HT-29 (cell line): ENCODE measurements at places on chromosomes 16 and 17. TPM values are rescaled to one million over a fixed set of nuclear protein-coding genes. Genes with fewer than 3 reads are reported as not detected.
A peak's percentile ranks its signal among the peaks of the same experiment; 100 is the strongest.

DNA sequence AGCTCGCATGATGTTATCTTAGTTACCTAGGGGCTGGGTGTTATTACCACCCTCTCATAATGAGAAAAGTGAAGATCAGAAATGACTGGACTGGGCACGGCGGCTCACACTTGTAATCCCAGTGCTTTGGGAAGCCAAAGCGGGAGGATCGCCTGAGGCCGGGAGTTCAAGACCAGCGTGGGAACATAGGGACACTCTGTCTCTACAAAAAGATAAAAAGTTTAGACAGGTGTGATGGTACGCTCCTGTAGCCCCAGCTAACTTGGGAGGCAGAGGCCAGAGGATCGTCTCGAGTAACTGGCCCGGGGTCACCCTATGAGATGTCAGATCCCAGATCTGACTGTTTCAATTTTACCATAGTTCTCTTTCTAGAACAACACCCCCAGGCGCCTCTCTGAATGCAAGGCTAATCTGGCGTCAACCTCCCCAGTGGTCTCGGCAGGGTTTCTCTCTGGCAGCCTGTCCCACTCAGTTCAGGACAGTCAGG is 1.9 kb upstream of the CCDC102A start:
- no peak for DNase-seq

GRCh38 chr16:9885467-9885866 is 296.8 kb downstream of the GRIN2A start:
- DNase-seq: no peak

The VEZF1 gene
- total RNA-seq: 39.5 and 47.5 TPM in 2 replicates

GRCh38 chr17:50359998-50360461 is 13.0 kb downstream of the MRPL27 start:
- no peak for DNase-seq

GRCh38 chr16:51166091-51166490 is 15.0 kb upstream of the SALL1 start:
- DNase-seq: no peak

GRCh38 chr16:55017321-55017720 is 86.7 kb downstream of the IRX5 start:
- no peak for DNase-seq

DNA sequence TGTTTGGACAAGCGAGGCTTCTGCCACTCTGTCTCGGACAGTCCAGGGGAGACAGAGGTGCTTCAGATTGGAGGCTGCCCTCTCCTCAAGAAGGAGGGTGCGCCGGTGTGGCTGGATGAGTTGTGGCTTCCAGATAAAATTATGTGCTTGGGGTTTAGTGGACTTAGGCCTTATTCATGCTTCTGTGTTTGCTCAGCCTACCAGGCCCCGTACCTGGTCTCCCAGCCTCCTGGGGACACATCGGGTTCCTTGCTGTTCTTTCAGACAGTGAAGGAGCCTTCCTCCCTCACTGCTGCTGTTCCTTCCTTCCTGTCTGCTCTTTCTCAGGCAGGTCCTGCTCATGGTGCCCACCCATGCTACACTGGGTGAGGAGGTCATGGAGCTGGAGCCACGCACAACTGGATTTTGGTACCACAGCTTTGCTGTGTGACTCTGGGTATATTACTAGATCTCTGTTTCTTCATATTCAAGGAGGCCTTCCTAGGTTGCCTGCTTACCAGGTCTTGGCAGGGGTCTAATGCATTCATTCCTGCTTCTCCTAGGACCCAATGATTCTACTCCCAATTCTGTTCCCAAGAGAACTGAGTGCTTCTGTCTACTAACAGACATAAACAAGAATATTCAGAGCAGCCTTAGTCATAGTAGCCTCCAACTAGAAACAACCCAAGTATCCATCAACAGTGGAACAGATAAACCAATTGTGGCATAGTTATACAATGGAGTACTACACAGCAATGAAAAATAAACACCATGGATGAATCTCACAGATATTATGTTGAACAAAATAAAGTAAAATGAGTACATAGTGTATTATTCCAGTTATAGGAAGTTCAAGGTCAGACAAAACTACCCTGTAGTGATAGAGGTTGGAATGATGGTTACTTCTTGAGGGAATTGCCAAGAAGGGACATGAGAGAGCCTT is 121.7 kb downstream of the CMIP start:
- DNase-seq: no peak

DNA sequence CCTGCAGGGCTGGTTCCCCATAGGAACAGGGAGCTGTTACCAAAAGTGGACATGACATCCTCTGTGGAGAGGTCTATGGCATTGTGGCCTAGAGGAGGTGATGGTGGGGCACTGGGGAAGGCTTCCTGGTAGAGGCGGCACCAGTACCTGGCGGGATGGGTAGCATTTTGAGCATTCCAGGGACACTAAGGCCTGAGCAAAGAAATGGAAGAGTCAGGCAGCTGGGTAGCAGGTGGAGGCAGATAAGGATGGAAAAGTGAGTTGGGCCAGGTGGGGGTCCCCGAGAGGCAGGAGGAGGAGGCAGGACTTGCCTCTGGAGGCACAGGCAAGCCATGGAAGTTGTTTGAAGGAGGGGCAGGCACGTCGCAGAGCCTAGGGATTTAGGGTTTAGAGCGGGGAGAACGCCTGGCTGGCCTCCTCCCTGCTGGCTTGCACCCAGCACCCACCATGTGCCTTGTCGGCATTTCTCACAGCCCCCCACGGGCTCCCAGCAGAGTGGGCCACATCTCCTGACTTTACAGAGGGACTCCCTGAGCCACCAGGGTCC is 5.1 kb upstream of the ADCY7 start:
- no peak for DNase-seq

The ZNF629 gene
- 19.8 and 21.3 TPM in 2 replicates for total RNA-seq

The FAM171A2 gene
- total RNA-seq: 2.1 and 3.0 TPM in 2 replicates

- DNase-seq: no peak
Observed at GRCh38 chr17:66538776-66539175, 236.4 kb downstream of the PRKCA start.

GRCh38 chr16:31871510-31871909 is 2.1 kb upstream of the ZNF267 start:
- DNase-seq: no peak

The CRISPLD2 gene
- 0.74 and 0.78 TPM in 2 replicates for total RNA-seq

DNA sequence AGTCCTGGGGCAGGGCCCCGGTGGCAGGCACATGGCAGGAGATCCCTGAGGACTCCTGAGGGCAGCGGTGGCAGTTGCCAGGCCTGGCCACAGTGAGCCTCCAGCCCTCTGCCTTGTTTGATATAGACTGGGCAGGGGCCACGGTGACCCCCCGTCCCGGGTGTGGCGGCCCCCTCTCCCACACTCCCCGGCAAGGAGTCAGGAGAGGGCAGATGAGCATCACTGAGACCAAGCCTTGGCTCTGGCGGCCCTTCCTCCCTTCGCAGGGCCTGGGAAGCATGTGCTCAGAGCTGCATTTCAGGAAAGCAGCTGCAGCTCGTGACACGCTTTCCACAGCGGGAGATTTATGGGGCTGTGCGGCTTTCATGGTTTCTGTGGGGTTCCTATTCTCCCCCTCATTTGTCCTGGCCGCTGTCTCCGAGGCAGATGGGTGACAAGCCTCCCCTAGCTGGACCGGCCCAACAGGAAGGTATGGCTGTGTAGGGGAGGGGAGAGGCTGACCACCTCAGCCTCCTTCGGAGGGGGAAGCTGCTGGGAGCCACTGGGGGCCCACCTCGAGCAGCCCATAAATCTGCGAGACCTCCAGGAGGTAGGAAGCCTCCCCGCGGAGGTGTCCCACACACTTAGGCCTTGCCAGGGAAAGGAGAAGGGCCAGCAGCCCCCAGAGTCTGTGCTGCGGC is 211.4 kb downstream of the NTN1 start:
- no peak for DNase-seq

DNA sequence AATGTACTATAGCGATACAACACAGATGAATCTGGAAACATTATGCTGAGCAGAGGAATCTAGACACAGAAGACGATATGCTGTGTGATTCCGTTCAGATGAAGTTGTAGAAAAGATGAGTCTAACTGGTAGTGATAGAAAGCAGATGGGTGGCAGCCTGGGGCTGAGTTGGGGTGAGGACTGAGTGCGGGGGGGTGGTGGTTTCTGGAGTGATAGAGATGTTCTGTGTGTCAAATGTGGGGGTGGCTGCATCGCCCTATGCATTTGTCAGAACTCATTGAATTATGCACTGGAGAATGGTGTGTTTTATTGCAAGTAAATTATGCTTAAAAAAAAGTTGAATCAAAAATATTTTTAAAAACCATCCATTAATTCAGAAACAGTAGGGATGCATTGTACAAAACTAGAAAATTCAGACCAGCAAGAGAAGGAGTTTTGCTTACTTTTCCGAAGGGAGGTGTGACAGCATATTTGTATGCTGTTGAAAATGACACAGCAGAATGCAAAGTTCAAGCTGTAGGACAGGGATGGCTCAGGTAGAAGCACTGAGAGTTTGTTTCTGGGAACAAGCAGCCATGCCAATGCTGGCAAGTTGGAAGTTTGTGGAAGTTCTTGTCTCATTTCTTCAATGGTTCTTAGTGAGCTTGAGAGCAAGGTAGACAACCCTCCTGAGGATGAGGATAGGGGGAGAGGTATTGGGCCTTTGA is 13.0 kb upstream of the DRG2 start:
- no peak for DNase-seq

DNA sequence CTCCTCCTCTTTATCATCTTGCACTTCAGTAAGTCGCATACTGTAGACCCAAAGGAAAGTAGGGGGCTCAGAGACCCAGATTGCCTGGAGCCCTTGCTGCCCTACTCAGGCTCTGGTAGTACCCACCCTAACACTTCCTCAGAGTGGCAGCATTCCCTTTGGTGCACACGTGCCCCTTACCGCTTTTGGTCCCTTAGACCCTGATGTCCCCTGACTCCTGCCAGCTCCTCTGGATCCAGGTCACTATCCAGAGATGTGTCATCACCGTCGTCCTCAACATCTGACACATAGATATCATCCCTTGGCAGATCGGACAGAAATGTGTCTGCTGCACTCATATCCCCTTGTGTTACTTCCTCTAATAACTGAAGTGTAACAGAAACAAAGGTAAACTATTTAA is 5.4 kb upstream of the PSMC5 start:
- DNase-seq: no peak

- no peak for DNase-seq
Observed at GRCh38 chr16:85665929-85666328, 22.8 kb downstream of the GINS2 start.

The CTRB1 gene
- not detected in 2 replicates for total RNA-seq

DNA sequence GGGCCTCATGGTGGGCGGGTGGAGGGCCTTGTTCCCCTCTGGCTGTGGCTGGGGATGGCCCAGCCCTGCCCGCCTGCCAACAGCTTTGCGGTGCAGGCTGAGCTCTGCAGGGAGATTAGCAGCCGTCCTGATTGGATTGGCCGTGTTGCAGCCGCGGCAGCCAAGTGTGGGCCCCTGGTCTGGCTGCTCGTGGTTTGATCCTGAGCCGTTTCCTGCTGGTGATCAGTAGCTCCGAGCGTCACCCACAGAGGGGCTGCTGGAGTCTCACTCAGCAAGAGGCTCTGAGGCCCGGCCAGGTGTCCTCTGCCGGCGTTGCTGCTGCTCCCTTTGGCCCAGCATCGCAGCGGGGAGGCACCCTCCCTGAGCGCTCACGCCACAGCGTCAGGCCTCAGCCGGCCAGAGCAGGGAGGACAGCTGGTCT is 32.5 kb downstream of the BAIAP2 start:
- no peak for DNase-seq

- peak; percentile 32 for DNase-seq
Observed at GRCh38 chr17:44356241-44356640, 7.4 kb downstream of the FAM171A2 start.

The KCNG4 gene
- not detected in 2 replicates for total RNA-seq

- DNase-seq: no peak
Observed at GRCh38 chr16:1832838-1833454, 5.9 kb downstream of the FAHD1 start.

The SLC5A10 gene
- not detected in 2 replicates for total RNA-seq

DNA sequence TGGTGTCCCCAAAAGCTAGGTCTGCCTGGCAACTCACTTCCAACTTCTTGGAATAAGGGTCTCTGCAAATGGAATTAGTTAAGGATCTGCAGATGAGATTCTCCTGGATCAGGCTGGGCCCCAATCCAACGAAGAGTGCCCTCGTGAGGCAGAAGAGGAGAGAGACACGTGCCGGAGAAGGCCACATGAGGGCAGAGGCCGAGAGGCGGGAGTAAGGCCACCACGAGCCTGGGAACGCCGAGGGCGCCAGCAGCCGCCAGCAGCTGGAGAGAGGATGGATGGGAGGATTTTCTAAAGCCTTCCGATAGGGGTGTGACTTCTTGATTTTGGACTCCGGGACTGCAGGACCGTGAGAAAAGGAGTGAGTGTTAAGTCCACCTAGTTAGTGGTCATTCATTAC is 76.3 kb downstream of the JPH3 start:
- no peak for DNase-seq

- no peak for DNase-seq
Observed at GRCh38 chr16:55145771-55146603, 178.0 kb upstream of the IRX6 start.

The TMEM204 gene
- total RNA-seq: 0.61 and 0.78 TPM in 2 replicates

The SDR42E2 gene
- total RNA-seq: 0.05 TPM in 1 of 2 replicates, not detected in the other

The CTF1 gene
- total RNA-seq: not detected in 2 replicates

The MMP25 gene
- 0.05 TPM in 1 of 2 replicates, not detected in the other for total RNA-seq

DNA sequence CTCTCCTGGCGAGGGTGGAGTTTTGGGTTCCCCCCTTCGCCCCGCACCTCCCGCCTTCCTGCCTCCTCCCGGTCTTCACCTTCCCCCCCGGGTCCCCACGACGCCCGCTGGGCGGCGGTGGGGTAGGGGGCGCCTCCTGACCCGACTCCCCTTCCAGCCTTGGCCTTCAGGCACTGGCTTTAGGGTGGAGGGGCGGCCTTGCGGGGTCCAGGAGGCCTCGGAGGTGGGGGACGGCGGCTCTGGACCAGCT is 2.4 kb downstream of the SLC16A3 start:
- DNase-seq: peak; percentile 59

DNA sequence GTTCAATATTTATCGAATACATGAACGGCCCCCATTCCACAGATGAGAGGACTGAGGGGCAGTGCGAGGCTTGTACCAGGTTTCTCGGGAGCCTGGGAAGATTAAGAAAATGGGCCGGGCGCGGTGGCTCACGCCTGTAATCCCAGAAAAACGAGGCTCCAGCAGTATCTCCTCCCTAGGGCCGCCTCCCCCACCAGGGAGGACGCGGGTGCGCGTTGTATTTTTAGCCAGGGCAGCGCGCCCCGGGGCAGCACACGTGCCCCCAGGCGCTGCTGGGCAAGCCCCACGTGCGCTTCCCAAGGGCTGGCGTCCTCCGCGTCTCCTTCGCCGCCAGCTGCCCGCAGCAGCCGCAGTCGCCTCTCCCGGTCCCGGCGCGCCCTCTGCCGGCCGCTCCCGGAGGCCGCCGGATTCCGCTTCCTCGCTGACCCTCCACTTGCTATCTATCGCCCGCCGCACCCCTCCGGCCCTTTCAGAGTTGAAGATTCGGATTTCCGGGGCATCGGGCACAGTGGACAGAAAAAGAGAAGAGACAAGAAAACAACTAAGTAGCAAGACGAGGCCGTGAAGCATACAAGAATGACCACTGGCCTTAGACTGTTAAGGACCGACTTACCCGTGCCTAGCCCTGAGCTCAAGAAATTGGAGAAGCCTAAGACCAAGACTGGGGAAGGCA is 1.9 kb upstream of the YBX2 start:
- peak; percentile 79 for DNase-seq
